Upper lobe of right lung (tissue), 1 donor: ENCODE measurements at places on chromosomes 5 and 9.

DNA sequence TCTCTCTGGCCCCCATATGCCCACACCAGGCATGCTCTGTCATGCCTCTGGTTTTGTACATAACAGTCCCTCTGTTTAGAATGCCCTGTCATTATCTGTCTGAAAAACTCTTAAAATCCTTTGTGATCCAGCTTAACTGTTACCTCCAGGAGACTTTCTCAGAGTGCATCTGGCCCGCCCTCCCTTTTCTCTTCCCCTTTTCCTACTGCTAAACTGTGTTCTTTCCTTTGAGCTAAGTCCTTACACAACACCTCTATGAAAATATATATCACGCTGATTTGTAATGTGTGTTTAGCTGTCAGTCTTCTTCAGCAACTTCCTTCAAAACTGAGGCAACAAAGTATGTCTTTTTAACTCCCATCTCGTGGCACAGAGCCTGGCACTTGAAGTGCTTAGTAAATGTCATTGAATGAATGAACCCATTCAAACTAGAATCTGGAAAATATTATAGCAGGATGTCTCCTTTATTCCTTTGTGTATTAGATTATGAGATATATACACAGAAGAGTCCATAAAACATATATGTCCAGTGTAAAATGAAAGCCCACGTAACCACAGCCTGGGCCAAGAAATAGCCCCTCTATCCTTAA, 166.2 kb upstream of the KLF9 start:
- no peak for DNase-seq

- no peak for DNase-seq
Measured at GRCh38 chr9:31119890-31120454, 1264.5 kb upstream of the ACO1 start.

GRCh38 chr5:180563994-180564393, 27.3 kb downstream of the SCGB3A1 start:
- no peak for DNase-seq

GRCh38 chr5:172642486-172642885, 1.4 kb downstream of the NEURL1B start:
- DNase-seq: no peak

- DNase-seq: no peak
Measured at GRCh38 chr9:81621118-81621517, 68.2 kb downstream of the TLE1 start.

- no peak for DNase-seq
Measured at GRCh38 chr5:134590992-134591659, 41.5 kb downstream of the SAR1B start.

DNA sequence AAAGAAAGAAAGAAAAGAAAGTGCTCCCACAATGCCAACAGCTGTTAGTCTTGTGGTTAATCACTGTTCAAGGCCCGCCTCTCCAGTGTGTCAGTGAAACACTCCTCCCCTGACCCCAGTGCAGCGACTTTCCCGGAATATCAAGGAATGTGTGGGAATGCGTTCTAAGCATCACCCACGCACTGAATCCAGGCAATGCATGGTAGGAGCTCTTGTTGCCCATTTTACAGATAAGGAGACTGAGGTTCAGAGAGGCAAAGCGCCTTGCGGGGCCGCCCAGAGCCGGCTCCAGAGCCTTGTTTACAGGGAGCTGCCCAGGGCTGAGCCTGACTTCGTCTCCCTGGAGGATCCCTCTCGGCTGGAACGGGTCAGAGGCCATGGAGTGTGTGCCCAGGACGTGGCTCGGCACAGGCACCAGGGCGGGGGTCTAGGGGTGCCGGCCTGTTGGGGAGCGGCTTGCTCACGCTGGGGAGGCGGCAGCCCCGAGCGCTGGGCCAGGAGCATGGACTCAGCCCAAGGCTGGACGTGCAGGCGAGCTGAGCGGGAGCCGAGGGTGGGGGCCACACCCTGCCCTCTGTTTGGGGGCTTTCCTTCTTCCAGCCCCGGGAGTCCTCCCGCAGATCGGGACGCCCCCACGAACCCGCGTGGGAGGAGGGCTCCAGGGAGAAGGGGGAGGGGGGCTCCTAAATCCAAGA, 823 bp downstream of the ST6GALNAC6 start:
- DNase-seq: no peak

DNA sequence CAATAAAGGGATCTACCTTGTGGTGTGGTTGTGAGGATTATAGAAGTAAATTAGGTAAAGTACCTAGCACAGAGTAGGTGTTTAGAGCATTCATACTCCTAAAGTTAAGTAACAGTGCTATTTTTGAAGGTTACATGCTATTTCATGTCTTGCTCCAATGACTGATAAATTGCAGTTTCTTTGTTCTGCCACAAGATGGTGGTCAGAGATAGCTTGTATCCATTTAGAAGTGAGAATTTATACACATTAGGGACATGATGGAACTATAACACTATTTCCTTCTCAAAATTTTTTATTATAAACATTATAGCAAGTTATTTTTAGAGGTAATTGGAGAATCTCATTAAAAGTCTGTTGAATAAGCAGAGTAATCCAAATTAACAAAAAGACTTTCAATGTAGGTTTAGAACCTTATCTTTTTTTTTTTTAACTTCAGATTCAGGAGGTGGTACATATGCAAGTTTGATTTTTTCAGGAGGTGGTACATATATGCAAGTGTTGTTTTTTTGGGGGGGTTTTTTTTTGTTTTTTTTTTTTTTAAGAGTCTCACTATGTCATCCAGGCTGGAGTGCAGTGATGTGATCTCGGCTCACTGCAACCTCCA, 17.1 kb downstream of the MTREX start:
- DNase-seq: no peak

- no peak for DNase-seq
Measured at GRCh38 chr5:34598177-34598794, 57.8 kb upstream of the RAI14 start.

GRCh38 chr9:70255486-70255885, 3.3 kb upstream of the SMC5 start:
- no peak for DNase-seq

GRCh38 chr5:131068076-131068475, 97.0 kb downstream of the HINT1 start:
- no peak for DNase-seq

- no peak for DNase-seq
Measured at GRCh38 chr5:96817506-96817905, 9.8 kb upstream of the ERAP1 start.

DNA sequence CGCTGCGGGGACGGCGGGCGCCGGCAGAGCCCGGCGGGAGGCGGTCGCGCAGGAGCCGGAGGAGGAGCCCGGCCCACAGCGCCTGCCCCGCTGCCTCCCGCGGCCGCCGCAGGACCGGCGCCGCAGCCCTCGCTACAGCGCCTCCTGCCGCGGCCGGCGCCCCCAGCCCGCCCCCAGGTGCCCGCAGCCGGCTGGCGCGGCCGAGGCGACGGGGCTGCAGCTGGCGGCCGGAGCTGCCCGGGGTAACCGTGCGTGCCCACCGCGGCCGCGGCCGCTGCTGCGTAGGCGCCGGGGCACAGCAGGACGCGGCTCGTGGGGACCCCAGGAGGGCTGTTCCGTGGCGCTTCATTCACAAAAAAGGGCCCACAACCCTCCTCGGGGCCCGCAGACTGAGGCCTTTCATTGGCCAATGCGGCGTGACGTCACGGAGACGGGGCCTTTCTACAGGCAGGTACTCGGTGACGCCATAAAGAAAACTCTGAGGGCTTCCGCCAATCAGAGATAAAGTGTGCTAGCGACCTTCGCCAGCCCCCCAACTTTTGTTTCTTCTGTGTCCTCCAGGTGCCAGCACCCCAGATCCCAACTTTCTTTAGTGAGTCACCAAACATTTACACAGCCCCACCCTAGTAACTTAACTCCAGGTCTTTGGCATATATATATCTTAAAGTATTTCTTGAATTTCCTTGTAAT, at the start of gene CDC14B:
TSS of gene CDC14B (minus strand) at position 353 of the 690 bp plus-strand sequence. CDS start 465 bp downstream, outside the sequence.
- DNase-seq: peak; percentile 96

- no peak for DNase-seq
Measured at GRCh38 chr5:135592312-135593045, 13.7 kb upstream of the CXCL14 start.

- no peak for DNase-seq
Measured at GRCh38 chr5:154193701-154194121, 3.2 kb downstream of the GALNT10 start.

DNA sequence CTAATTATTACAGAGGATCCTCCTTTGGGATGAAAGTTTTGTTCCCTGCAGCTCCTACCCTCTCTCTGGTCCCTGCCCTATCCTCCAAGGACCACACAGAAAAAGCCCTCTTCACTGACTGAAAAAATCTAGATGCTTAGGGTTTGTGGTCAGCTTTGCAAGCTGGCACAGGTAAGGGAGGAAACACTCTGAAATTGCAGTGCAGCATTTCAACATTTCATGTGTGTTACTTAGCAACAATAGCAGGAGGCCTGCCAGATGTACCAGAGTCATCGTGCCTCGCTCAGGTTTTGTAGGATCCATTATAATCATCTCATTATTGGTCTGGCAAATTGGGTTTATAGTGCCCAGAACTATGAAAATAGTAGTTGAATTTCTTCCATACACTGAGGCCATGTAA, 109.5 kb downstream of the PALM2AKAP2 start:
- DNase-seq: no peak

DNA sequence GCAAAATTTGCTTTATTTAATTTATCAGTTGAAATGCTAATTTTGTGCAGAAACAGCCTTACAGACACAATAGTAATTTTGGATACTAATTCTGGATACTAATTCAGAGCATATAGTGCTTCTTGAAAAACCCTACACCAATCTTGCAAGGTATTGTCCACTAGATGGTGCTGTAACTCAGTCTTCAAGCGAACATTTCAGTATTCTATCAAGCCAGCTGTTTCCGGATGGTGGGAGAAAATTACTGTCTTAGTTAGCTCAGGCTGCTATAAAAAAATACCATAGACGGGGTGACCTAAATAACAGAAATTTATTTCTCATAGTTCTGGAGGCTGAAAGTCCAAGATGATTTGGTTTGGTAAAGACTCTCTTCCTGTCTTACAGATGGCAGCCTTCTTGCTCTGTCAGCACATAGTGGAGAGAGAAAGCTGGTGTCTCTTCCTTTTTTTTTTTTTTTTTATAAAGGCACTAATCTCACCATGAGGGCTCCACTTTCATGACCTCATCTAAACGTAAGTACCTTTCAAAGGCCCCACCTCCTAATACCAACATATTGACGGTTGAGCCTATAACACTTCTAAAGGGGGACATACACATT, 1306.5 kb upstream of the CDH9 start:
- no peak for DNase-seq

DNA sequence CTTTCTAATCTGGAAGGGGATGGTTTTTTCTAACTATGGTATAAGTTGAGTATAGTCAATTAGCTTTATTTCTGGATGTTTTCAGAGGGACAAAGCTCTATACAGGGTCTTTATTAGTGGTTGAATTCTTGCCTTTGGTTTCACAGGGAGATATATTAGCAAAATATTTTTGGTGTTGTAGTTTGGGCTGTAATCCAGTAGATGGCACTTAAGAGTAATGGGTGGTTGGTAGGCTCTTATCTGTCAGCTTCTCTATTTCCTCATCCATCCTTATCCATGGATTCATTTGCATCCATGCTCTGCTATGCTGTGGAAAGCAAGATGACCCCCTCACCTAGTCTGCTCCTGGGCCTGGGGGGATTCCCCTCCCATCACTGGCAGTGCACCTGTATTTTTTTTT, 363.6 kb upstream of the CYLC2 start:
- DNase-seq: no peak

DNA sequence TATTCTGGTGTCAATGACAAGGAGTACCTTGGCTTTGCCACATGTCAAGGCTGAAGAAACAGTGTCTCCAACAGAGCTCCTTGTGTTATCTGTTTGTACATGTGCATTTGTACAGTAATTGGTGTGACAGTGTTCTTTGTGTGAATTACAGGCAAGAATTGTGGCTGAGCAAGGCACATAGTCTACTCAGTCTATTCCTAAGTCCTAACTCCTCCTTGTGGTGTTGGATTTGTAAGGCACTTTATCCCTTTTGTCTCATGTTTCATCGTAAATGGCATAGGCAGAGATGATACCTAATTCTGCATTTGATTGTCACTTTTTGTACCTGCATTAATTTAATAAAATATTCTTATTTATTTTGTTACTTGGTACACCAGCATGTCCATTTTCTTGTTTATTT, 19.8 kb downstream of the CD274 start:
- no peak for DNase-seq

- DNase-seq: no peak
Measured at GRCh38 chr9:30172206-30172605, 2212.2 kb upstream of the ACO1 start.

DNA sequence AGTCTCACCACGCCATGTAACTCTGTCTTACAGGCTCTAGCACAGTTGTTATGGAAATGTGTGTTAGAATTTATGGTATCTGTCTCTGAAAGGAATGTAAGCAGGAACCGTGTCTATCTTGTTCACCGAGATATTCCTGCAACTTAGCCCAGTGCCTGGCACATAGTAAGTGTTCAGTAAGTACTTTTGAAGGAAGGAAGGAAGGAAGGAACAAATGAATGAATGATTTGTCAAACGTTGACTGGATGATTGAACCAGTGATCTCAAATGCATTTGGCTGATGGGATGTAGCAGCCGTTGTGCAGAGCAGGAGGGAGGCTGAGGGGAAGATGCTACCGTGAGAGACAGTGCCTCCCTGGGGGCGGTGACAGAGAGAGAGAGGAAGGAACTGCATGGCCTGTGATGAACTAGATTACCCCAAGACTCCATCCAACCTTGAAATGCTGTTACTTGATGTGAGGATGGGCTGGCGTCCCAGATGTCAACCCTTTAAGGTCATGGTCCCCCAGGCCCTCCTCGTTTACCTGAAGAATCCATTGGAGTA, 47.5 kb upstream of the PPARGC1B start:
- no peak for DNase-seq
